ENCODE measurements at places on chromosomes 6 and 20.

- DNase-seq = no peak
Observed at GRCh38 chr6:54533567-54533966, 225.3 kb downstream of the TINAG start.

GRCh38 chr6:109897025-109897424 is 81.1 kb upstream of the GPR6 start:
- DNase-seq = no peak

GRCh38 chr20:52251136-52251700 is 59.6 kb upstream of the ZFP64 start:
- DNase-seq = no peak

- no peak for DNase-seq
Observed at GRCh38 chr20:47586649-47587294, 85.1 kb downstream of the NCOA3 start.

DNA sequence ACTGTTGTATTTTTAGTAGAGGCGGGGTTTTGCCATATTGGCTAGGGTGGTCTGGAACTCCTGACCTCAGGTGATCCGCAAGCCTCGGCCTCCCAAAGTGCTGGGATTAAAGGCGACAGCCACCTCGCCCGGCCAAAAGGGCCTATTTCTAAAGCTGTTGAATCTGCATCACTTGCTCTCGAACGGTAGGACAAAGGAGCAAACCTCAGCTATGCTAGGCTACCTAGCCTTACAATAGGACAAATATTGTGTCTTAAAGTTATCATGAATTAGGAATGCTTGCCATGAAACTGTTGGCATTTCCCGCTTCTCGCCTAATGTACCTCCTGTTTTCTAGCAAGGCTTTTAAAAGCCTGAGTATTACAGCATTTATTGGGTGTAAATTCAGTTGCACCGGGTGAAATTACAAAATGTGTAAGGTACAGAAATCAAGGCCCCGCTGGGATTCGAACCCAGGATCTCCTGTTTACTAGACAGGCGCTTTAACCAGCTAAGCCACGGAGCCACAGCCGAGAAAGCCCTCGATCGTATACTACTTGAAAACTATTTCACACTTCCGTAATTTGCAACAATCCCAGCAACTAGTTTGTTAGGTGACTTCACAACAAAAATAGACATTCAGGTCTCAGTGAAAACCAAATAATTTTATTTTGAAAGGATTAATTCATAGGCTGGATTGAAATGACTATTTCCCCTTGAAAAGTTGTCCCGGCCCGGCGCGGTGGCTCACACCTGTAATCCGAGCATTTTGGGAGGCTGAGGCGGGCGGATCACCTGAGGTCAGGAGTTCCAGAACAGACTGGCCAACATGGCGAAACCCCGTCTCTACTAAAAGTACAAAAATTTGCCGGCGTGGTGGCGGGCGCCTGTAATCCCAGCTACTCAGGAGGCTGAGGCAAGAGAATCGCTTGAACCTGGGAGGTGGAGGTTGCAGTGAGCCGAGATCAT is 211.6 kb upstream of the ZNF184 start:
- peak; percentile 42 for DNase-seq

- DNase-seq = no peak
Observed at GRCh38 chr20:15446373-15446772, 1109.0 kb upstream of the FLRT3 start.

DNA sequence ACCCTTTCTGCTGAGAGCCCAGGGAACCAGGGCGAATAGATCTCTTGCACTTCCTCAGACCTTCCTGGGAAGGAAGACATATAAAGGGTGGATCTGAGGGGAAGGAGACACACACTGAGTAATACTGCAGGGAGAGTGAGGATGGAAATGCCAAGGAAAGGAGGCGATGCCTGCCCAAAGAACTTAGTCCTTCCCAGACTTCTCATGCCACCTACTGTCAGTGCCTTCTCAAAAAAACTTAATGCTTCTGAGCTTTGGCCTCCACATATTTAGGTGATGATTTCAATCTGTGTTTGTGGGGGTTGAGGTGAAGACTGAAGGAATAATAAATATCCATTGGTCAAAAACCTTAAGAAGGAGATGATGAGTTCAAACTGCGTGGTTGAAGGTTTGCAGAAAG is 9.7 kb downstream of the BTN3A1 start:
- DNase-seq = no peak

- peak; percentile 83 for DNase-seq
Observed at GRCh38 chr6:24402697-24403500, at the start of gene MRS2. MRS2 (plus strand) TSS chr6:24402936; CDS start chr6:24403047, 111 bp downstream.

- no peak for DNase-seq
Observed at GRCh38 chr20:58938078-58938477, 43.0 kb upstream of the NELFCD start.

DNA sequence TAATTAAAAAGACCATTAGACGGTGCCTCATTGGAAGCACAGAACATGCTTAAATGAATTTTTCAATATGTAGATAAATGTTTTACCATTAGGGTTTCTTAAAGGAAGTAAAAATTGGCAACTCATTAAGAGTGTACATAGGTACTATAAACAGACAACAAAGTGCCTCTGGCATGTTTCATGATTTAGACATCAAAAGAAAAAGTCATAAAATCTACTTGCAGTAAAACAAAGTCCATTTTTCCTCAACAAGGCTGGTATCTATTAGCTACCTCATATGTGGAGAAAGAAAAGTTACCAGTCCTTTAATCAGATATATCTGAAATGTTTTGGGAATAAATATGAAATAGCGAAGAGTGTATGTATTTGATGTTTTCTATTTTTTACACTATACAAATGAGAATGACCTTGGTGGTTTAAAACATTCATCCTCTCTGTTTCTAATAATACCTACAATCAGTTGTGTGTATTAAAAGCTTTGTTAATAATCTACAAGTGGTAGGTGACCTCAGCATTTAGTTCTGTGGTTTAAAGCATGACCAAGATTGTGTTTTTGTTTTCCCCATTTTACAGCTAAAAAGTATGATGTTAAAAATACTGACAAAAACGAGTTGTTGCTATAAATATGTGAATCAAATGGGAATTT is 87.5 kb downstream of the HDGFL1 start:
- no peak for DNase-seq

GRCh38 chr20:24764027-24764793 is 184.9 kb upstream of the CST7 start:
- no peak for DNase-seq

DNA sequence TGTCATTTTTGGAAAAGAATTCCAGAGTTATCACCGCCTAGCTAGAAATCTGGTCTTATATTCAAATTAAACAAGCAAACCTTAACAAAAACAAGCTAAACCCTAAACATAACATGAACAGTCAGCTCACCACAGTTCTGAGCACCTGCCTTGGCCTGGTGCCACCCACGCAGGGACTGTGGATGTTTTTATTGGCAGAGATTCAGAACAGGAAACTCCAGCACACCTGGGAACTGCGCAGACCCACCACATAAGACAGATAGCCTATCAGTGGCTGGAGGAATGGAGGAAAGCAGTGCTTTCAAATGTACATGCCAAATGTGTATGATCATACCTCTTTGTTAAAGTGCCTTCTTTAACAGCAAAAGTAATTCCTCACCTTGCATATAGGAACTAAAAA is 8.9 kb downstream of the SLC16A10 start:
- DNase-seq = peak; percentile 73

DNA sequence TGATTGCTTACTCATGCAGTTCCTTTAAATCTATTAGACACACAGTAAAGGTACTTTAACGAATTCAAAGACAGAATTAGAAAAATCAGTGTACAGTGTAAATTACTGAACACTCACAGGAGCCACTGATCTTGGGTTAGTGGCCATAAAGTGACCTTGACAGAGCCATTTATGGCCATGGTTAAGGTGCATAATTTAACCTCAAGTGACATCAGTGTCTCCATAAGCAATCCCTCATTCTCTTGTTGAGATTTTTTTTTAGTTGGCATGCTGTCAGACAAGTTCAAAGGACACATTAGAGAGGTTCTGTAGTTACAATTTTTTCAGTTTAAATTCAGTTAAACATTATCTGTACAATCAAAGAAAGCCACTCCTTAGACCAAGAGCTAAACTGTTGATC is 334.4 kb downstream of the KHDRBS2 start:
- DNase-seq = no peak

DNA sequence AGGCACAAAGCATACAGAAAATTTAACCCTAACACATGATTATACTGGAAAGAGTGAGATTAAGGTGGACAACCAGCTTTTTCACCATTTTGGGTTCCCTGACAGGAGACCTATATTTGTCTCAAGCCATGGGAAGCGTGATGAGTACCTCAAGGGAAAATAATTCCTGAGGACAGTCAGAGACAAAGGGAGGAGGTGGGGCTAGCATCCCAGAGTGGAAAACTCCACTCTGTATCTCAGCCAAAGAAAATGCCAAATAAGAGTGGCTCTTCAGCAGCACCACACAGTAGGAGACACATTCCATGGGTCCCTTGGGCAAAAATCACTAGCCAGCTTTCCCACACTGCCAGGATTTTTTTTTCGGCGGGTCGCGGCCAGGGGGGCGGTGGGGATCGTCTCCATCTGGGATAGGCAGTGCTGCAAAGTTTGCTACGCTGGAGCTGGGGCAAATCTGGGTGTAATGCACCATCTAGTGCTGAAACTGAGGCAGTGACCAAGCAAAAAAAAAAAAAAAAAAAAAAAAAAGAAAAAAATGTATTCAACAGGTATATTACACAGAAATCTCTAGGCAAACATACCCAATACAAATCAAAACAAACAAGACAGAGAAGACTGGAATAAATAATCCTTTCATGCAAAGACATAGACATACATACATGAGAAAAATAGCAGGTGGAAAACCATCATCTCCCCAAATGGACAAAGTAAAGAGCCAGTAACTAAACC is 77.3 kb upstream of the SLC35F1 start:
- DNase-seq = no peak

- no peak for DNase-seq
Observed at GRCh38 chr6:43950731-43951062, 176.6 kb downstream of the MRPL14 start.

- no peak for DNase-seq
Observed at GRCh38 chr6:170222498-170223471, 68.1 kb downstream of the DLL1 start.

GRCh38 chr20:54759589-54759988 is 284.2 kb downstream of the DOK5 start:
- no peak for DNase-seq

DNA sequence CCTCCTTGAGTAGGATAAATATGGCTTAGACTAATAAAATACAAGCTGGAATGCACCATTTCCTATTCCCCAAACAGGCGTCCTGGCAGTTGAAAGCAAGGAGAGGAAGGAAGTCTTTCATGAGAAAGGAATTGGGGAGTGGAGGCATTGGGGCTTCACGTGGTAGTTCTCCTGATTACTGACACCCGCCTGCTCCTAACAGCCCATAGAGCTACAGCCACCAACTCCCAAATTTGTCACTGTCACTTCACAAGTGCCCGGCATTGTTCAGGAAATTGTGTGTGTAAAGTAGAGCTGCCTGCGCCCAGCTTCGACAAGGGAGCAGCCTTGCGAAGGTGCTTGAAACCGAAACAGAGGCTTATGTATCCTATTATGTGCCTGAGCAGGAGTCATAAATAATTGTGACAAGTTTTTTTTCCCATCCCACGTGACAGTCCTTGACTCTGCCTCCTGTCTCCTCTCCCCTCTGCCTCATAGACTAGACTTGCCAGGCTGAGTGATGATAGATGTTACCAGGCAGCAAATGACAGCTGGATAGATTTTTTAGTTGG is 301.7 kb upstream of the ZFP64 start:
- DNase-seq = peak; percentile 17

DNA sequence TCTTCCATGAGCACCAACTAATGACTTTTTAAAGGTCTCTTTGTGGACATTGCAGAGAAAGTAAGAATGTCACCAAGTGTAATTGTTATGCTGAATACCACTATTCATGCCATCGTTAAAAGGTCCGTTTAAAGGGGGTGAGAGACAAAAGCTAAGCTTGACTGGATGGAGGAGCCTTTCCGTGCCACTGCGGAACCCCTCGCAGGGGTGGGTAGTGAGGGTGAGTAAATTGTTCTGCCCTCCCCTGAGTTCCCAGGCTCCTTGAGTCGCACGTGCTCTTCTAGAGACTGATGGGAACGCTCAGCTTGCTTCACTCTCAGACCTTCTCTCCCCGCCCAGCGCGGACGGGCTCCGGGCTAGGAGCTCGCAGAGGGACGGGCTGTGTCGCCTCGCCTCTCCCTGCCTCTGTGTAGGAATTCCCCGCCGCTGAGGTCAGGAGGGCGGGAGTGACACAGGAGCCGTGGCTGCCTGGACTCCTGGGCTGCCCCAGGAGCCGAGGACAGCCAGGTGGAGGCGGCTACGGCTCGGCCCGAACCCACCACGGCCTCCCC is 314.8 kb upstream of the QKI start:
- no peak for DNase-seq

All from CD4-positive, alpha-beta T cell (primary cell).